ENCODE measurements at places on chromosomes 1 and 21. TPM values are rescaled to one million over a fixed set of nuclear protein-coding genes. Genes with fewer than 3 reads are reported as not detected.

Gene NES
- total RNA-seq, result 20.0 TPM

Gene NVL
- 21.5 TPM for total RNA-seq

Gene SPRR3
- not detected for total RNA-seq

Gene MSH4
- 0.18 TPM for total RNA-seq

Gene C1orf21
- 42.2 TPM for total RNA-seq

GRCh38 chr1:231691618-231692259 lies 65.1 kb downstream of the DISC1 start:
- peaks cover 41% of the 10 kb centered on the region for H3K4me1 ChIP-seq
- no peaks in the 10 kb centered on the region for H3K36me3 ChIP-seq
- H3K4me3 ChIP-seq, result no peak overlapping the region
- no peaks in the 10 kb centered on the region for H3K27me3 ChIP-seq
- no peak for DNase-seq

DNA sequence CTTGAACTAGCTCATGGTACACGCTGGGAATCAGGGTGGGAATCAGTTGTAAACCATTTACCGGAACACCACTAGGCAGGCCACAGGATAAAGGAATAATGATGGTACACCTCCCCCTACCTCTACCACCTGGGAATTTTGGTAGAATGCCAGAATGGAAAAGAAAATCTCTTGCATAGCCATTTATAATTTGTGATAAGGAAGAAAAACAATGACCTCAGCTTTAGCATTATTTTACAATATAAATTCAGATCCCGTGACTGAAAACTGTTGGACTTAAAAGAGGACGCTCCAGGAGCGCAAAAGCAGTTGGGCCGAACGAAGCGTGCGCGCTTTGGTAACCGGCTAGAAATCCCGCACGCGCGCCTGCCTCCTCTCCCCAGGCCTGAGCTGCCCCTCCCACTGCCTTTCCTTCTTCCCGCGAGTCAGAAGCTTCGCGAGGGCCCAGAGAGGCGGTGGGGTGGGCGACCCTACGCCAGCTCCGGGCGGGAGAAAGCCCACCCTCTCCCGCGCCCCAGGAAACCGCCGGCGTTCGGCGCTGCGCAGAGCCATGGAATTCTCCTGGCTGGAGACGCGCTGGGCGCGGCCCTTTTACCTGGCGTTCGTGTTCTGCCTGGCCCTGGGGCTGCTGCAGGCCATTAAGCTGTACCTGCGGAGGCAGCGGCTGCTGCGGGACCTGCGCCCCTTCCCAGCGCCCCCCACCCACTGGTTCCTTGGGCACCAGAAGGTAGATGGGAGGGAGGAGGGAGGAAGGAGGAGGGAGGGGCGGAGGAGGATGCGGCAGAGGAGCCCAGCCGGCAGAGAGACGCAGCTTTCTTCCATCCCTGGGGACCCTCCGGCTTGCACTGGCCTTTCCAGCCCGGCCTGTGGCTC lies at the start of gene CYP4X1:
Gene CYP4X1, plus strand, starts transcription at position 402 of the 873 bp plus-strand sequence. Its CDS starts 149 bp downstream, at position 551.
- DNase-seq, result peak; percentile 13
- no peaks in the 10 kb centered on the region for H3K36me3 ChIP-seq
- peaks cover 7% of the 10 kb centered on the region for H3K27me3 ChIP-seq
- no peak within 1 kb of the TSS for H3K27ac ChIP-seq
- H3K4me1 ChIP-seq, result peaks cover 7% of the 10 kb centered on the region

- H3K36me3 ChIP-seq, result no peaks in the 10 kb centered on the region
- H3K4me1 ChIP-seq, result peaks cover 7% of the 10 kb centered on the region
- no peak overlapping the region for H3K27ac ChIP-seq
These were observed 33.7 kb upstream of the PLA2G2C start for GRCh38 chr1:20220036-20220435.

GRCh38 chr1:109213345-109213823 lies 334 bp upstream of the SARS1 start:
- peak overlapping the region; percentile 91 for H3K4me3 ChIP-seq
- no peak for DNase-seq
- peak overlapping the region; percentile 87 for H3K27ac ChIP-seq
- H3K36me3 ChIP-seq, result no peaks in the 10 kb centered on the region
- H3K27me3 ChIP-seq, result no peaks in the 10 kb centered on the region

DNA sequence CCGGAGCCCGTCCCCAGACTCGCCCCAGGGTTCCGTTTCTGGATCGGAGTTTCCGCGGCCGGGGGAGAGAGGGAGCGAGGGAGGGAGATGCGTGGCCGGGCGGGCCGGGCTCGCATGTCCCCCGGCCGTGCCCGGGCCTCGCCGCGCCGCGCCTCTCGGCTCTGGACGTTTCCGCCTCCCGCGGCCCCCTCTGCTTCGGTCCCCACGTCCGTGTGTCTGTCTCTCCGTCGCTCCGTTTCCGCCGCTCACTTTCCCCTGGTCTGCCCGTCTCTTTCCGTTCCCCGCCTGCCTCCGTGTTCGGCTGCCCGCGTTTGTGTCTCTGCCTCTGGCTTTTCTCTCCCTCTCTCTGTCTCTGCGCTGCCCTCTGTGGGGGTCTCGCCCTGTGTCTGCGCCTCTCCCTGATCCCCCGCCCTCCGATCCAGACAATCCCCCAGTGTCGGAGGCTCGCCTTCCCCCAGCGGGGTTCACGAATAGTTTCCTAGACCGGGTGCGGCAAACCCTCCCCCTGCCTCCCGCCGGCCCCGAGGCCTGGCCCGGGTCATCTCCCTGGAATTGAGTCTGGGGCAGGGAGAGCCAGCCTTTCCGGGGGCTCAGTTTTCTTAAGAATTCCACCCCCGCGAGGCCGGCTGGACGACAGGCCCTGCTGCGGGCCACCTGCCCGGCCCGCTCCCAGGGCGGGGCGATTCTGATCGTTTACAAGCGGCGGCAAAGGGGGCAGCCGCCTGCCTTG lies 735 bp downstream of the NBL1 start:
- H3K27me3 ChIP-seq, result no peaks in the 10 kb centered on the region
- no peak overlapping the region for H3K4me3 ChIP-seq
- DNase-seq, result no peak
- peaks cover 7% of the 10 kb centered on the region for H3K4me1 ChIP-seq

DNA sequence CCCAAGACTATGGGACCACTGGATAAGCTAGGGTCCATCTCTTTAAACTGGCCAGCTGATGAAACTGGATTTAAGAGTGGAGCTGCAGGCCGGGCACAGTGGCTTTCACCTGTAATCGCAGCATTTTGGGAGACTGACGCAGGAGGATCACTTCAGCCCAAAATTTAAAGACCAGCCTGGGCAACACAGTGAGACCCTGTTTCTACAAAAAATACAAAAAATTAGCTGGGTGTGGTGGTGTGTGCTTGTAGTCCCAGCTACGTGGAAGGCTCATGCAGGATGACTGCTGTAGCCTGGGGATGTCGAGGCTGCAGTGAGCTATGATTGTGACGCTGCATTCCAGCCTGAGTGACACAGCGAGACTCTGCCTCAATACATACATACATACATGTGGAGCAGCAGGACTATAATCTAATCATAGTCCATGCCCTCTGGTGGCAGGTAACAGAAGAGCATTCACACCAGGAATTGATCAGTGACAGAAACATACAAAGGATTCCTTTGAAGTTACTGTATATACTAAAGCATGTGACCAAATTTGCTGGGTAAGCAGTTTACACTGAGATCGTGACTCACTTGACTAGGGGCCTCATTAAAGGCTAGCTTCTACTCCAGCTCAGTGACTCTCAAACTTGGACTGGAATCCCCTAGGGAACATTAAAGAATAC lies 101.5 kb upstream of the SLFNL1 start:
- no peak for DNase-seq
- H3K36me3 ChIP-seq, result no peaks in the 10 kb centered on the region
- no peaks in the 10 kb centered on the region for H3K4me1 ChIP-seq
- H3K27me3 ChIP-seq, result no peaks in the 10 kb centered on the region
- no peak overlapping the region for H3K27ac ChIP-seq

GRCh38 chr1:168187177-168187576 lies 8.4 kb downstream of the TIPRL start:
- no peak overlapping the region for H3K4me3 ChIP-seq
- H3K27ac ChIP-seq, result no peak overlapping the region
- no peaks in the 10 kb centered on the region for H3K4me1 ChIP-seq
- H3K27me3 ChIP-seq, result no peaks in the 10 kb centered on the region

GRCh38 chr1:29832471-29832870 lies 596.1 kb downstream of the PTPRU start:
- no peaks in the 10 kb centered on the region for H3K4me1 ChIP-seq
- H3K27ac ChIP-seq, result no peak overlapping the region
- no peak for DNase-seq
- H3K4me3 ChIP-seq, result no peak overlapping the region

GRCh38 chr1:65425697-65426096 lies 5.2 kb downstream of the LEPR start:
- DNase-seq, result no peak
- no peaks in the 10 kb centered on the region for H3K27me3 ChIP-seq
- no peak overlapping the region for H3K4me3 ChIP-seq
- no peaks in the 10 kb centered on the region for H3K36me3 ChIP-seq
- peaks cover 34% of the 10 kb centered on the region for H3K4me1 ChIP-seq

GRCh38 chr1:102875756-102876155 lies 232.6 kb downstream of the COL11A1 start:
- no peaks in the 10 kb centered on the region for H3K36me3 ChIP-seq
- H3K27me3 ChIP-seq, result no peaks in the 10 kb centered on the region
- no peak for DNase-seq
- H3K4me1 ChIP-seq, result no peaks in the 10 kb centered on the region
- no peak overlapping the region for H3K4me3 ChIP-seq

DNA sequence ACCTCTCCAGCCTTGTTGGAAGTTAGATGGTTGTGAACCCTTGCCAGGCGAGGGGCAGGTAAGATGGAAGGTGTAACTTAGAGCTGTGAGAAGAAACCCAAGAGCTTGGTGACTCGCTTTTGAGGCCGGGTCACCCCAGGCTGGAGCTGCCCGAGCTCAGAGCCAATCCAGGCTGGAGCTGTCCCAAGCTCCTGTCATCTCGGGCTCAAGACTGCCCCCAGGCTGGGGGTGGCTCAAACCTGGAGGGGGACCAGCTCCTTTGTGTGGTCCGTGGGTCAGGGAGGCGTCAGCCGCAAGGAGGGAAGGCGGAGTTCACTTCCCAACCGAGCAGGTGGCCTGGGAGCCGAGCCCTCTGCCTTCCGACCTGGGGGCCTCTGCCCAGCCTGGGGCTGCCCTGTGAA lies 2.0 kb downstream of the HUNK start:
- H3K36me3 ChIP-seq, result no peaks in the 10 kb centered on the region
- H3K4me3 ChIP-seq, result no peak overlapping the region
- DNase-seq, result no peak
- no peak overlapping the region for H3K27ac ChIP-seq

- H3K4me3 ChIP-seq, result no peak overlapping the region
- no peaks in the 10 kb centered on the region for H3K36me3 ChIP-seq
- no peak for DNase-seq
- no peaks in the 10 kb centered on the region for H3K4me1 ChIP-seq
- no peaks in the 10 kb centered on the region for H3K27me3 ChIP-seq
These were observed 115.8 kb upstream of the FAM78B start for GRCh38 chr1:166282391-166283137.

DNA sequence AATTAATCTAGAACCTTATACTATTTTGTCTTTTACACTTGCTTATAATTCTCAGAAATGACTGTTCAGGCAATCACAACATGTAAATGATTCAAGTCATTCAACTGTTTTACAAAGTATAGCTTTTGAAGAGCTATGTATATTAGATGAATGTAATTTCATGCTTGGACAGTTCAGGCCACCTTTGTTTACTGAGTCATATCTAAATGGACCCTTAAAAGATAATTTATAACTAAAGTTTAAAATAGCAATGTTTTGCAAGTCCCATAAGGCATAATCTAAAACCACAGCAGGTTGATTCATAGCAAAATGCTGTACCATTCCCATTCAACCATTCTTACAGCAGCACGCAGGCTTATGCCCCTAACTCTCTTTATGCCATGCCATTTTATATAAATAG lies 64.8 kb downstream of the PIK3R3 start:
- H3K36me3 ChIP-seq, result no peaks in the 10 kb centered on the region
- no peak overlapping the region for H3K4me3 ChIP-seq
- no peaks in the 10 kb centered on the region for H3K27me3 ChIP-seq
- H3K4me1 ChIP-seq, result peaks cover 18% of the 10 kb centered on the region

- no peak overlapping the region for H3K4me3 ChIP-seq
- no peaks in the 10 kb centered on the region for H3K4me1 ChIP-seq
- no peaks in the 10 kb centered on the region for H3K27me3 ChIP-seq
- H3K27ac ChIP-seq, result no peak overlapping the region
- no peaks in the 10 kb centered on the region for H3K36me3 ChIP-seq
- DNase-seq, result no peak
These were observed 119.6 kb downstream of the LRRC53 start for GRCh38 chr1:74392840-74393239.

- H3K4me1 ChIP-seq, result no peaks in the 10 kb centered on the region
- DNase-seq, result no peak
- no peaks in the 10 kb centered on the region for H3K27me3 ChIP-seq
- H3K4me3 ChIP-seq, result no peak overlapping the region
These were observed 111.6 kb downstream of the PLD5 start for GRCh38 chr1:242412921-242413320.

DNA sequence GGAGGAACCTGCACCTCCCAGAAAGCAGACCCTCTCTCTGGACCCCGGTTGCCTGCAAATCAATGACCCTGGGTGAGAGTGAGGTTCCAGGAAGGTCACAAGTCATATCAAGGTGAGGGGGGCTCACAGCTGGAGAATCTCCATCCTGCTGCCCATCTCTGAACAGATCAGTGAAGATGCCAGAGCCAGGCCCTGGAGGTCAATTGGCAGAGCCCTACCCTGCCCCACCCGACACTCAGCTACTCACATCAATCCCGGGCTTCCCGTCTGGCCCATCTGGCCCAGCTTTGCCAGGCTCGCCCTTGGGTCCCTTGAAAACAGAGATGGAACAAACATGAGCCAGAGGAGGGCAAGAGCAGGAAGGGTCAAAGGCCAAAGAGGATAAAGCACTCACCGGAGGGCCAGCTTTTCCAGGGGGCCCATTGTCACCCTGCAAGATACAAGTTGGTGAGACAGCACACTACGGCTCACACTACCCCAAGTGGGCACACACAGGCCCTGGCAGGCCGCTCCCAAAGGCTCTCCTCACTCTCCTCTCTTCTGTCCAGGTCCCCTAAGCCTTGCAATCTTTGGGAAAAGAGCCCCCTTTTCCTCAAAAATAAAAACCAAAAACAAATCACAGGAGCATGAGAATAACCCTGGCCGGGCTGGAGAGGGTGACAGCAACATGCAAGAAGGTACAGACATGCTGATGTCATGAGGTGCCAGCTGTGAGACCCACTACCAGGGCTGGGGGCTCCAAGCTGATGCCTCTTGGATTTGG lies 2.9 kb downstream of the COL9A2 start:
- peaks cover 22% of the 10 kb centered on the region for H3K4me1 ChIP-seq
- no peaks in the 10 kb centered on the region for H3K36me3 ChIP-seq
- no peak overlapping the region for H3K4me3 ChIP-seq
- DNase-seq, result no peak
- no peak overlapping the region for H3K27ac ChIP-seq

DNA sequence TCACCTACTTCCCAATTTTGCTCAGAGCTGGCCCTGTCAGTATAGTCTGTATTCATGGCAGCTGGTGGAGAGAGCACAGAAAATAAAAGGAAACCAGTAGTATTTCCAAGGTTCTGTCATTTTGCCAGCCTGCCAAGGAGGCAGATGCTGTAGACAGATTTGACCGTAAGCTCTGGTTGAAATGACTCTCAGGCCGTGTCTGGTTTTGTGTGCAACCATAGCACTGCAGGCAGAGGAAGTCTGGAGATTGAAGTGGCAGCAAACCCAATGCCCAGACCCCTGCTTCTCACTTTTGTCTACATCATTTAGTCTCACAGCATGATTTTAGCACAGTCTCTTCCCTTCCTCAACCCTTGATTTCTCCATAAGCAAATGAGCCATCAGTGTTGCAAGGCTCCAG lies 291.7 kb downstream of the PAPPA2 start:
- H3K27ac ChIP-seq, result no peak overlapping the region
- DNase-seq, result no peak
- no peaks in the 10 kb centered on the region for H3K4me1 ChIP-seq
- H3K27me3 ChIP-seq, result no peaks in the 10 kb centered on the region
- H3K36me3 ChIP-seq, result no peaks in the 10 kb centered on the region
